AML-193 (cell line): ENCODE measurements at places on chromosomes 2 and 18.

GRCh38 chr2:122652670-122653069 is 897.2 kb downstream of the TSN start:
- DNase-seq = no peak

DNA sequence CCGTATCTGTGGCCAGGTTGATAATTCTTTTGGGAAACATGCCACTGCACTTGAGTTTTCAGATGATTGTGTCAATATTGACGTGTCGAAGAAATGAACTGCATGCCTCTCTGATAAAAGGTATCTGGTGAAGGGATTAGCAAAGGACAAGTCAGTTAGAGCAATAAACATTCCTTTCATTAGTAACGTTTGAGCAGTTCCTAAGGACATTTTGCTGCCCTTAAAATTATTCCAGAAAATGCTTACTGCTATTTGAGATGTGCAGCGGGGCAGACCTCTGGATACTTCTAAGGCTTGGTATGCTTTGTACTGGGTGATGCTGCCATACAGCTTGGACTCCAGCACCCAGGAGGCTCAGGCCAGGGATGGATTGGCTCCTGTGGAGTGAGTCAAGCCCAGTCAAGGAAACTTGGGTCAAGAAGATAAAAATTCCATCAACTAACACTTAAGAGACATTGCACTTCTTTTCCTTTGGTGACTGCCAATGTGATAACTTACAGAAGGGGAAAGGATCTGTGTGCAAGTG is 166.7 kb downstream of the FHOD3 start:
- no peak for DNase-seq

GRCh38 chr18:27094621-27095020 is 90.5 kb downstream of the CHST9 start:
- no peak for DNase-seq

DNA sequence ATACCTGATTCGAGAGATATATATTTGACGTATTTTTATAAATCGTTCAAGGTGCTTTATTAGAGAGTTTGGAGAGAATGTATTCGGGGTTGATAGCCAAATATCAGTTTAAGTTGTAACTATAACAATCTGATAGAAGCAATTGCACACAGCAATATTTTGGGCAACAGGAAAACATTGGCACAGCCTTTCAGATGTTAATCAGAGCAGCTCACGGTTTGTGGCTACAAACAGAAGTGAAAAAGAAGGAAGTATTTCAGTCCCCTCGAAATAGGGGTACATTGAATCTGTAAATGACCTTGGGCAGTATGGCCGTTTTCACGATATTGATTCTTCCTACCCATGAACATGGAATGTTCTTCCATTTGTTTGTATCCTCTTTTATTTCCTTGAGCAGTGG is 20.6 kb downstream of the SERPINB10 start:
- DNase-seq = peak; percentile 73

- DNase-seq = no peak
Measured at GRCh38 chr2:31415421-31415820, 879 bp upstream of the XDH start.

DNA sequence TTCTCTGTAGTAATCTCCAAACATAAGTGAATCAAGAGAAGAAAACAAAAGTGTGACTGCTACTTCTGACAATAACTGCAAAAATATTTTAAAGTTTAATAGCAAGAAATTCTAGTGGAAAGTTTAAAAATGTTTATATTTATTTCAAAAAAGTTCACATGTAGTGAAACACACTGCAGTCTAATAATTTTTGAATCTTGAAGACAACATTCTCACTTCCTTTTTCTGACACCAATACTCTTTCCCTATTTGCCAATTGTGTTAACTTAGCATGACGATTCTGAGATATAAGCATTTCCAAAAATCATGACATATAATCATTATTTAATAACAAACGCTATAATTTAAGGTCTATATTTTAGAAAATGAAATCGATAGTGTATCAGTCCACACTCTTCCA is 429.1 kb upstream of the PKDCC start:
- no peak for DNase-seq

DNA sequence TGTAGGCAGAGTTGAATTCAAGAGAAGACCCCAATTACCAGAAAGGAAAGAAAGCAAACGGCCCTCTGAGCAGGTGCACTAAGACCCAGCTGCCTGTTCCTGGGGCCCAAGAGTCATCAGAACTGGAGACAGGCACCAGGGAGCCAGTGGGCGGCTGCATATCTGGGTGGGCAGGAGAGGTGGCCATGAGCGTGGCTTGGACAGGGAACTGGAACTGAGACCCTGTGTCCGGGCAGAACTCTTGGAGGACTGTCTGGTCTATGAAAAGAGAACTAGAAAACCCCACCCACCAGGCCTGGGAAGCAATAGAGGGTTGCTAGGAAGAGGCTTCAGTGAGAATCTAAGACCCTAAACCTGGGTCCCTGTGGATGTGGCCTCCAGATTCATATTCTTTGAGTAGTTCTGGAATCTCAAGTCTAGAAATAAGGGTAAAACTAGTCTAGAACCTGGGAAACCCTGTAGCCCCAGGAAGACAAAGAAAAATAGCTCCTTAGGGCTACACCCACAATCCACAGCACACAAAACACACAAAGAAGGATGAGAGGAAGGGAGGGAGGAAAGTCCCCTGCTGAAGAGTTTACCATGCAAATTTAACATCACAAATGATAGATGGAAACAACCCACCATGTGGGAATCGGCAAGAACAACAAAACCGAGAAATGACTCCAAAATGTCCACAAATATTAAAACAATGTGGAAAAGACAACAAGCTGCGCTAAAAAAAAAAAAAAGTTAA is 147.0 kb downstream of the HDAC4 start:
- DNase-seq = no peak

- DNase-seq = no peak
Measured at GRCh38 chr18:9824952-9825371, 60.8 kb upstream of the TXNDC2 start.

GRCh38 chr2:113850687-113851086 is 39.2 kb upstream of the ACTR3 start:
- DNase-seq = peak; percentile 17

DNA sequence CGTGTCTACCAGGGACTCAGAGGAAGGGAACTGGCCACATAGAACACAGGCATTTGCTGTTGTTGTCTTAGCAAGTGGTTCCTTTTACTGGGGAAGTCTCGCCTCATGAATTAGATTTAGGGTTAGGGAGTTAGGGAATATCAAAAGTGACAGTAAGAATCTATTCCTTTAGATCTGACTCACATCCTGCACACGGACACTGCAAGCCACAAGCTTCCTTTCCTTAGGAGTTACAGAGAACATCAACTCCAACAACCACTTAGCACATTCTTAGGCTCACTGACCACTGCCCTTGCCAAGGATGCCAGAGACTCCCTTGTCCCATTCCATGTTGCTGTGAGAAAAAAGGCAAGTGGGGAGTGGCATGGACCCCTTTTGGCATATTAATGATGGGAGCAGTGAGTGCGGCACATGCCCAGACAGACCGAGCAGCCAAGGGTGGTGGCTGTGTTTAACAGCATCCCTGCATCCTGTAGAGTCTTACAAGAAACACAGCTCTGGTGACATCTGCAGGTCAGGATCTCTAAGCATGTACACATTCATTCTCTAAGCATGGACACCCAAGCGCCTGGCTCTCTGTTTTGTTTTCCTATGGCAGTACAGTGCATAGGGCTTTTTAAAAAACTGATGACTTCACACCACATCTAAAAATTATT is 745.6 kb upstream of the RAB6C start:
- DNase-seq = no peak

DNA sequence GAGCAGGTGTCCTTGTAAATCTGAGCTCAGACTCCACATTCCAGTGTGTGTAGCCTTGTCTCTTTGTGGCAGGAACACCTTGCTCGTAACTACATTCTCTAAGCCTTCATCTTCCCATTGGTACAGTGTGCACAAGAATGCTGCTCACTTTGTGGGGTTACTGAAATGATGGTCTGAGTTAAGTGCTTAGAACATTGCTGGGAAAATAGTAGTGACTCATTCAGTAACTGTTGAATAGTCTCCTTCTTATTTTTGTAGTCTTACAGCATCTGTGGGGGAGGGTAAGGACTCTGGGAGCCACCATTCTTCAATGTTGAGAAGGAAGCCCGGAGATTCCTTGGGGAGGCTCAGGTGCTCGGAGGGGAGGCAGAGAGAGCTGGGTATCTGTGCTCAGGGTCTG is 236.0 kb upstream of the HDAC4 start:
- DNase-seq = no peak

DNA sequence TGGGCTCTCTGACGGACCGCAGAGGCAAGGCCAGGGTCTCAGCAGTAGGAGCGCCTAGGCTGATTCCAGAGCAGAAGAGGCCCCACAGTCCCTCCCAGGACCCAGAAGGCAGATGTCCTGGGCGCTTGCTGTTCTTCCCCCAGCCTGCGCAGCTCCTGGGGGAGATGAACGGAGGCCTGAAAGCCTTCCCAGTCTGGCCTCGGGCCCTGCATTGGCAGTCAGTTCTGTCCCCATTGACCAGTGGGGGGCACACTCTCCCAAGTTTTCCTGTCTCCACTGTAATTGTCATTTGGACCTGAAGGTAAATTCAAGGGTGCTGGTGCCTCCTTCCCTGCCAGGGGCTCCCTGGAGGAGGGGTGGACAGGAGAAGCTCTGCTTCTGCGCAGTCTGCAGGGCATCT is 345.7 kb downstream of the CYP26B1 start:
- no peak for DNase-seq

- DNase-seq = no peak
Measured at GRCh38 chr2:120871881-120872620, 136.4 kb downstream of the GLI2 start.

DNA sequence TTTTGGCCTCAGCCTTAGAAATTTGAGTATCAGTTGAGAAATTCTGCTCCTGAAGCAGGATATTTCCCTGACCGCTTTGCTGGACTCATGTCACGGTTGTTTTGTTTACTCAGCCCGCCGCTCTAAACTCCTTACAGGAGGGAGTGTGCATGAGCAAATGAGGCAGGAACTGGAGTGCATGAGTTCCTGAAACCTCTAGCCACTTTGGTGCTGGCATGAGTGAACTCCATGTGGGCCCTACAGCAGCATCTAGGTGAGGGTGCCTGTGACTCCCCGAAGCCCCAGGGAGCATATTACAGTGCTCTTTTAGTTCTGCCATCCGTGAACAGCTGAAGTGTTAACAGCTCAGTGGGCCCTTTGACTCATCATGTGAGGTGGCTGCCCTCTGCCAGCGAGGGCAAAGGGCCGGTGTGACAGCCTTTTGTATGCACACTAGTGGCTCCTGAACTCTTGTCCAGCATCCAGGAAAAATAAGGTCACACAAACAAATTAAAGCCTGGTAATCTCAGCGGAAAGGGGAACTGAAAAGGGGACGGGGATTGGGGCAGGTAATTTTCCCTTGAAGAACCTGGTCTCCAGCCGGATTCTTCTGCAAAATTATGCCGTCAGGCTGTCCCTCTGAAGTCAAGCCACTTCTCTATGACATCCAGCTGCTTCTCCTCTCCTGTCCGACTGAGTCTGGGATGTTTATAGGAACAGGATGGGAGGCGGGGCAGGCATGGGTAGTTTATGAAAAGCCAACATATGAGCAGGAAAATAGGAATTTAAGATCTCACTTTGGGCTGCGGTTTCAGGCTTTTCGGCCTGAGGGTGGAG is 1668.7 kb downstream of the SUCLG1 start:
- no peak for DNase-seq

- DNase-seq = peak; percentile 58
Measured at GRCh38 chr2:84832772-84833461, 48.0 kb downstream of the TRABD2A start.

DNA sequence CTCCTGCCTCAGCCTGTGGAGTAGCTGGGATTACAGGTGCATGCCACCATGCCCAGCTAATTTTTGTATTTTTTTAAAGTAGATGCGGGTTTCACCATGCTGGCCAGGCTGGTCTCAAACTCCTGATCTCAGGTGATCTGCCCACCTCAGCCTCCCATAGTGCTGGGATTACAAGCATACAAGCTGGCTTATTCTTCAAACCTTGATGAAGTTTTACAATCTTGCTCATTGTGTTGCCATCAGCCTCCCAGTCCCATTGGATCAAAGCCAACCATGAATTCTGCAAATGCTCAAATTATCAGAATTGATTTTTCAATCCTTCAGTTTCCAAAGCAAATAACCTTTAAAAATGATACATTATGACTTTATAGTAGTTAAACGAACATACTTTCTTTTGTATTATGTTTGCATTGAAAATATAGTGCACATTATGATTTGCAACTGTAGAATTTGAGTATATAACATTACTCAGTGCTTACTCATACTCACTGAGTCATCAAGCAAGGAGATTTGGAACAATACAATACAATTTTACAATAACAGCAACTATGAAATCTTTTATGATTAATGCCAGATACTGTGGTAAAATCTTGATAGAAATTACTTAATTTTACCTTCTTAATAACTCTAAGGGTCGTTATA is 1491.9 kb upstream of the CELF4 start:
- DNase-seq = no peak

- no peak for DNase-seq
Measured at GRCh38 chr2:157355618-157356017, 30.0 kb upstream of the ERMN start.
